T47D (cell line): ENCODE measurements at places on chromosomes 5 and 9.

- no peak for DNase-seq
These were observed 28.7 kb upstream of the KLF4 start for GRCh38 chr9:107518037-107518807.

- DNase-seq, result no peak
These were observed 29.0 kb upstream of the ANXA6 start for GRCh38 chr5:151186538-151186937.

GRCh38 chr5:94433397-94434163, 184.8 kb downstream of the KIAA0825 start:
- peak; percentile 8 for DNase-seq

GRCh38 chr9:94973451-94973941, 247.0 kb downstream of the AOPEP start:
- no peak for DNase-seq

DNA sequence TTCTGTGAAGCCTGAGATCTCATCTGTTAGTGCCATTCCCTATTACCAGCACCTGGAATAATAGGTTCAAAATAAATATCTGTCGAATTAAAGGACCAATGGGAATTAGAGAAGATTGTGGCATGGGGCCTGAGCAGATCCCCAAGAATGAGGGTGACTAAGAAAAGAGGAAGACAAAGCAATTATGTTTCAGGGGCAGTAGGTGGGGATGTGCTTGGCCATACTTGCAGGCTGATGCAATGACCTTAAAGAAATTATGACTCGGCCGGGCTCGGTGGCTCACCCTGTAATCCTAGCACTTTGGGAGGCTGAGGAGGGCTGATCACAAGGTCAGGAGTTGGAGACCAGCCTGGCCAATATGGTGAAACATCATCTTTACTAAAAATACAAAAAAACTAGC, 562.8 kb downstream of the PTPRD start:
- DNase-seq, result no peak

GRCh38 chr5:14216902-14217301, 73.8 kb downstream of the TRIO start:
- no peak for DNase-seq

GRCh38 chr9:77783518-77783917, 135.4 kb upstream of the GNA14 start:
- DNase-seq, result no peak

- no peak for DNase-seq
These were observed 7.2 kb downstream of the EGFL7 start for GRCh38 chr9:136669791-136670464.

DNA sequence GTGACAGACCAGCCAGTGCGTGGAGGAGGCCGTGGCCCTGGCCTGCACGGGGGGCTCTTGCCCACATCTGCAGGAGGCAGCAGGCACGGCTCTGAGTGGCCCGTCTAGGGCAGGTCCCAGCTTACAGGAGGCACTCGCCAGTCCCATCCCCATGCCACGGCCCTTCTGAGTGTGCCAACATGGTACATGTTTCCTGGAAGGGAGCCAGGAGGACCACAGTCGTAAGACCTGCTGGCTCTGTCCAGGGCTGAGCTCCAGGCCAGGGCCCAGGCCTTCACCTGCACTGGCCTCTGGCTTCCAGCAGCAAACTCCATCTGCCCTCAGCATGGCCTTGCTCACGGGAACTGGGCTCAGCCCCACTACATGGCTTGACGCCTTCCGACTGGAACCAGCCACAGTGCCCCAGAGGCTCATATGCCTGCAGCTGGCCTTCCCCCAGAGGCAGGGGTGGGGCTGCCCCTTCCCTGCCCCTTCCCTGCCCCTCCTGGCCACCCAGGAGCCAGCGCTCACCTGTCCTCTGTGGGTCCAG, 3.8 kb downstream of the NKD2 start:
- DNase-seq, result no peak

DNA sequence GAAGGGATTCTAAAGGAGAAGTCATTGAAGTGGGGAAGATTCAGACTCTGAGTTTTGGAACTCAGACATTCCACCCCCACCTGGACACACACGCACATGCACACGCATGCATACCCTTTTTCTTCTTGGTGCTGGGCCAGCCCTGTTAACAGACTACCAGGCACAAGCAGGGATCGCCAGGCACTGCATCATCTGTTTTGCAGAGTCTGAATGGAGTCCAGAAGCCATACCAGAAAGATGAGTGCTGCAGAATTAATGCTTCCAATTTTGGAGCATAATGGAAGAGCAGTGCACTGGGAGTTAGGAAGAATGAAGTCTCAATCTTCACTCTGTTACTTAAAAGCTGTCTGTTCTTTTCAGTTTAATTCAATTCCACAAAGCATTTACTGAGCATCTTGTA, 95.5 kb downstream of the PDE8B start:
- DNase-seq, result no peak

DNA sequence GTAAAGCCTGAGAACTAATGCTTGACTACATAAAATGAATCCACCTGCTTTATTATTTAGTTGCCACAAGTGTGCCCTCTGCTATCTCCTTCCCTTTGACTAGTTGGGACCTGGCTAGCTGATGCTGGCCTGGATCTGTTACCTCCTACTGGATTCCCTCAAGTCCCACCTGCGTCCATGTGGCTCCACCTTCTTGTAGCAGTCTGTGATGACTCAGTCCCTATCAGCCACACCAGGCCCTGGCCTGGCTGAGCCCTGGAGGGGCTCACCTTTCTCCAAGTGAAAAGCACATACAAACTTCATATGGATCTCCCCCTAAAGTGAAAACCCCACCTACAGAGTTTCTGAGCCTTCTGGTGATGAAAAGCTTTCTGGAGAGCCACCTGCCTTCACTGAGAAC, 611.4 kb downstream of the SEMA5A start:
- no peak for DNase-seq

GRCh38 chr9:68507806-68508145, 32.9 kb downstream of the TMEM252 start:
- DNase-seq, result no peak

DNA sequence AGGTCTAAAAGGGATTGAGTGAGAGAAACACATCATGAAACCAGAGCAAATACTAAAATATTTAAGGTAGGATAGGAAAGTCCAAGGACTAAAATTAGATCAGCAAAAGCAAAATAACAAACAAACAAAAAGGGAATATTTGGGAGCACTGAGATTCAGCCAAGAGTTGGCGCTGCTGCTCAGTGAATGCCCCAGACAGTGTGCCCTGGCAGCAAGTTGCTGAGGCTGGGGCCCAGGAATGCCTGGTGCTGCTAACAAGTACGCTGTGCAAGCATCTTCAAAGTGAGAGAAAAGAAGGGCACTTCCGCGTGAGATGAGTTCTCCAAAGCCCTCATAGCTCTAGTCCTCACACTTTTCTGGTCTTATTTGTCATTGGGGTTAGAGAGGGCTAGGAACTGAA, 603.3 kb downstream of the EFNA5 start:
- peak; percentile 3 for DNase-seq

- DNase-seq, result no peak
These were observed 197.3 kb downstream of the MELK start for GRCh38 chr9:36770025-36770424.

- no peak for DNase-seq
These were observed 35.8 kb downstream of the HACD4 start for GRCh38 chr9:20995616-20996015.

GRCh38 chr5:124920909-124921666, 174.6 kb upstream of the ZNF608 start:
- no peak for DNase-seq

- no peak for DNase-seq
These were observed 266.5 kb downstream of the MSX2 start for GRCh38 chr5:174990909-174991308.

- no peak for DNase-seq
These were observed 166.6 kb upstream of the NFIB start for GRCh38 chr9:14480526-14480925.

DNA sequence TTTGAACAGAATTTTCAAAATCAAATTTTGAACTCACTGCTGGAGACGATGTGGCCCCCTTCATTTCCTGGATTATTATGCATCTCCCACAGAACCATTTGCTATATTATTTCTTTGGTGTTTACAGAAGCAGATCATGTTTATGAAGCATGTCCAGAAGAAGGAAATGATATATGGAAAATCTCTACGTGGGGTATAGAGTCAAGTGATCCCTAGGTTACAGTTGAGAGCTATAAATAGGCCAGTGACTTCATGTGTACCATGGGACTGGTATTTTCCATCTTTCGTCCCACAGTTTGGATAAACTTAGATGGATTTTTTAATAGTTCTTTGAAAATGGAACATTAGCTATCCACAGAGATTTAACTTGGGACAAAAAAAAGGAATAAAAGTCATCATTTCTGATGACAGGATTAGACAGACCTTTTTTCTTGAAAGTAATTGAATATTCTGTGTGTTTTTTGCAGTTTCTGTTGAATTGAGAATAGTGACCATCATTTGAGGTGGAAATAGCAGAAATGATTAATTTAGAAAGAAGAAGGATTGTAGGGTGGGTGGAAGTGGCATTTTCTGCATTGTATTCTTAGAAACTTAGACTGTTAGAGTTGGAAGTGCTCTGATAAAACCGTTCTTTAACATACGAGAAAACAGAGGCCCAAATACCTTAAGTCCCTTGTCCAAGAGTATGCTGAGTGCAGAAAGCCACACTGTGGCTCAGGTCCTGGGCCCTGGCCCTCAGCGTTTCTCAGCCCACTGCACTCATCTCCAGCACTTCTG, 136.4 kb downstream of the PIP5K1B start:
- DNase-seq, result no peak
